ENCODE measurements at places on chromosomes 7 and 10.

DNA sequence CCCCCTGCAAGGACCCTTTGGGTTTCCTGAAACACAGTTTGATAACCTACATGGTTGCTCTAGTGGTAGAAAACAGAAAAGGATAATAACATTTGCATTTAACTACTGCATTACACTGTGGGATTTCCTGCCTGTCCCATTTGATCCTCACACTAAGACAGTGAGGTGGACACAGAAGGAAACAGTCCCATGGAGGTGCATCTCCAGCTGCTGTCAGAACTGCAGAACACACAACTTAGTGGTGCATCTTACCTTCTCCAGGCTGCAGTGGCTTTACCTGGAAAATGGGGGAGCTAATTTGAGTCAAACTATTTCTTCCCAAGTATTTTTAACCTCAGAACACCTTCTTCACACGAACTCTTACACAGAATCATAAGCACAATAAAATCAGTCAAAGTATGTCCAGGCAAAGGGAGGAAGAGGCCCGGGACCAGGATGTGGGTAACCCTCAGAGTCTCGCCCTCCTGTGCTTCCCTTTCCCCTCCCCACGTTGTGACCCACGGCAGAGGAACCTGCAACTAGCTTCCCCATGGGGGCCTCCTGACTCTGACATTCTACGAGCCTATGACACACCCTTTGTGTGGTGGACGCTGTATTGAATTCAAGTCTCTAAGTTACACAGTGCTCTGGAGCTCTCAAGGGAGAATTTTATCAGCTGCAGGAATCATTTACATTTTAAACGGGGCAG is 33.7 kb downstream of the SCRN1 start:
- DNase-seq: no peak

DNA sequence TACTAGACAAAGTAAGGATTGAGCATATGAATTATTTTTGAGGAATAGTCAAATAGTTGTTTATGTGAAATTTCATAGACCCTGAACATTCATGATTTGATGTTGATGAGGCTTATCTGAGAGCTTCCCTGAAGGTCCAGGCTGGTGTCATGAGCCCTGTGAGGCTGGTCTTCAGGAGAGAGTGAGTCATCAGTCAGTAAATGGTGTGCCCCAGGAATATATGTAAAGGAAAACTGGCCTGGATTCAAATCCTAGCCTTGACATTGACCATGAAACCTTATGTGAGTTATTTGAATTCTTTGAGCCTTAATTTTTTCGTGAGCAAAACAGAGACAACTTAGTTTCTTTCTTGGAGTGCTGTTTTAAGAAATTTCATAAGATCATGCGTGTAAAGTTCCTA is 6.2 kb downstream of the TMEM236 start:
- no peak for DNase-seq

DNA sequence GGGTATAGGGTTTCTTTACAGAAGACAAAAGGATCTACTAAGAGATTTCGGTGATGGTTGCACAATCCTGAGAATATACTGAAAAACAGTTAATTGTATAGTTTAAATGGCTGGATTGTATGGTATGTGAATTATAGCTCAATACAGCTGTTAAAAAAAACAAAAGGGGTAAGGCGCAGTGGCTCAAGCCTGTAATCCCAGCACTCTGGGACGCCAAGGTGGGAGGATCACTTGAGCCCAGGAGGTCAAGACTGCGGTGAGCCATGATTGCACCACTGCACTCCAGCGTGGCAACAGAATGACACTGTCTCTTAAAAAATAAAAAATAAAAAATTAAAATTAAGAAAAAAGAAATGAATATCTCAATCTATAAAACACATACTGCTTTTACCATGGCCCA is 18.5 kb downstream of the ESYT2 start:
- no peak for DNase-seq

DNA sequence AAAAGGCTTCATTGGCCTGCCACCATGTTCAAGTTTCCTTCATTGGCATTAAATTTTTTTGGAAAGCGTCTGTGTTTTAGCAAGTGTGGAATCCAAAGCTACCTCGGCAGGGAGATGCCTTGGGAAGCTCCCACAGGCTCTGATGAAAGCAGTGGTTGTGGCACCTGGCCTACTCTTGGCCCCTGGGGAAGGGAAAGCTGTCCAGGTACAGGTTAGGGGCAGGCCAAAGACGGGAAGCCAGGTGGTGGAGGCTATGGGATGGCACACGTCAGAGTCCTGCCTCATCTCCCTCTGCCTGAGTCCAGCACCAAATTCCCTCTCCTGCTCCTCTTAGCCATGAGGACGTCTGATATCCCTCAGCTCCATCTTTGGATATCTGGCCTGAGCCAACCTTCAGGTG is 49.7 kb downstream of the C10orf120 start:
- DNase-seq: no peak

DNA sequence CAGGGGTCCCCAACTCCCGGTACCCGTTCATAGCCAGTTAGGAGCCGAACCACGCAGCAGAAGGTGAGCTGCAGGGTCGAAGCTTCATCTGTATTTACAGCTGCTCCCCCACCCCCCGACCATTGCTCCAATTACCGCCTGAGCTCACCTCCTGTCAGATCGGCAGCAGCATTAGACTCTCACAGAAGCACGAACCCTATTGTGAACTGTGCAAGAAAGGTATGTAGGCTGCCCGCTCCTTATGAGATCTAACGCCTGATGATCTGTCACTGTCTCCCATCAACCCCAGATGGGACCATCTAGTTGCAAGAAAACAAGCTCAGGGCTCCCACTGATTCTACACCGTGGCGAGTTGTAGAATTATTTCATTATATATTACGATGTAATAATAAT is 14.6 kb upstream of the AZGP1 start:
- DNase-seq: no peak

GRCh38 chr10:80144067-80144695 is 11.7 kb downstream of the PLAC9 start:
- DNase-seq: no peak

DNA sequence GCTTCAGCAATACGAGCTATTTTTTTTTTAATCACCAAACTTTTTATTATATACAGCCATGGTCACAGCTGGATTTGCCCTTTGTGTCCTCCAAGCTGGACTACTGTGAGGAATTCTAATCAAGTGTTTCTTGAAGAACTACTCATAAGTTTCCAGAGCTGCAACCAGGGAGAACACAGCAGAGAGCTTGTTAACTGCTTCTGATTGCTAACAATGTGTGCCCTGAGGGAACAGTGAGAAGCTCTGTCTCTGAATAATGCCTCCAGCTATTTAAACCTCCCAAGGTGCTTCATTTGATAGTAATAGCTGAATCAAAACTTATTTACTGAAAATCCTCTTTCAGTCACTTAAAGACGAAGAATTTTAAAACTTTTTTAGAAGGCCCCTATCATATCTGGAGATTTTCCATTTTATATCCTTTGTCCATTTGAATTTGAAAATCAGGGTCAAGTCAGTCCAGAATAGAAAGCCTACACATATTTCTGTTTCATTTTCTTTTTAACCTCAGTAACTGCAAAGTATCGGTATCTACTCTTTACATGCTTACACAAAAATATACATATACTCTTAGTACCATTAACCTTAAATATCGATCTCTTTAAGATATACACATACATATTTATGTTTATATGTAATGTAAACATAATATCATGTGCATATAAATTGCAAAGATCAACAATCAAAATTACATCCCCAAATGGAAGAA is 1024.2 kb downstream of the GRM8 start:
- no peak for DNase-seq

DNA sequence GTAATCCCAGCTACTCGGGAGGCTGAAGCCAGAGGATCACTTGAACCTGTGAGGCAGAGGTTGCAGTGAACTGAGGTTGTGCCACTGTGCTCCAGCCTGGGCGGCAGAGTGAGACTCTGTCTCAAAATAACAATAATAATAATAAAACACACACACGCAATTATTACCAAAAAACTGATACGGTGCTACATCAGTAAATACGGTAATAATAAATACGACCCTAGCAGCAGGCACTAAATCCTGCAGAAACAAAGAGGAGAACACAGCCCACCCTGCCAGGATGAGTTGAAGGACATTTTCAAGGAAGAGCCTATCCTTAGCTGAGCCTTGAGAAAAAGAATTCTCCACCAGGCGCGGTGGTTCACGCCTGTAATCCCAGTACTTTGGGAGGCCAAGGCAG is 34.4 kb upstream of the GTF2I start:
- DNase-seq: no peak

DNA sequence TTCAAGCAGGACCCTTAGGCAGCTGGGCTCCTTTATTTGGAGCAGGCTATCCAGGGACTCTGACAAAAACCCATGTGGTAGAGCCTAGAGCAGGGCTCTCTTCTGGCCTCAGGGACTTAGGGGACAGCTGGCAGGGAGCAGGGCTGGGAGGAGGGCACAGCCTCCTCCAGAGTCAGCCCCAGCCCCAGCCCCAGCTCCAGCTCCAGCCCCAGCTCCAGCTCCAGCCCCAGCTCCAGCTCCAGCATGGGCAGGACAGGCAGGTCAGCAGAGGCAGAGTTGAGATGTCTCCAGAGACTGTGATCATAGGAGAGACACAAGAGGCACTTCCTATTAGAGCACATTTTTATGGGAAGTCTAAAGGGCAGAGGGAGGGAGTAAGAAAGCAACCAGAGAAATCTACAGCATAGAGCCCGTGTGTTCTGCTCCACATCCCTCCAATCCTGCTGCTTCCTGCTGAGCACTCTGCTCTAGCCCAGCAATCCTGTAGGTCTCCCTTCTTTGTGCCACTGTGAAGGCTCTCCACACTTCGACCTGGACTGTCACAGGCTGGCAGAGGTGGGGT is 13.3 kb upstream of the C10orf53 start:
- DNase-seq: no peak

DNA sequence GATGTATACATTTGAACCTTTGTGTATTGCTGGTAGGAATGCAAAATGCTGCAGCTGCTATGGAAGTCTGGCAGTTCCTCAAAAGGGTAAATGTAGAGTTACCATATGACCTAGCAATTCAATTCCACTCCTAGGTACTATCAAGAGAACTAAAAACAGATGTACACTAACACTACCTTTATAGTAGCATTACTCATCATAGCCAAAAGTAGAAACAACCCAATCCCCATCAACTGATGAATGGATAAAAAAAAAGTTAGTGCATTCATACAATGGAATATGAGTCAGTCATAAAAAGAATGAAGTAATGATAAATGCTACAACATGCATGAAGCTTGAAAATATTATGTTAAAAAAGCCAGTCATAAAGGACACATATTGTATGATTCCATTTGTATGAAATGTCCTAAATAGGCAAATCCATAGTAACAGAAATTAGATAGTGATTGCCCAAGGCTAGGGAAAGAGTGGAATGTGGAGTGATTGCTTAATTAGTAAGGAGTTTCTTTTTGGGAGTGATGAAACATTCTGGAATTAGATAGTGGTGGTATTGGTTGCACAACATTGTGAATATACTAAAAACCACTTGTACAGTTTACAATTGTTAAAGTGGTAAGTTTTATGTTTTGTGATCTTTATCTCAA is 96.4 kb upstream of the AOAH start:
- no peak for DNase-seq

DNA sequence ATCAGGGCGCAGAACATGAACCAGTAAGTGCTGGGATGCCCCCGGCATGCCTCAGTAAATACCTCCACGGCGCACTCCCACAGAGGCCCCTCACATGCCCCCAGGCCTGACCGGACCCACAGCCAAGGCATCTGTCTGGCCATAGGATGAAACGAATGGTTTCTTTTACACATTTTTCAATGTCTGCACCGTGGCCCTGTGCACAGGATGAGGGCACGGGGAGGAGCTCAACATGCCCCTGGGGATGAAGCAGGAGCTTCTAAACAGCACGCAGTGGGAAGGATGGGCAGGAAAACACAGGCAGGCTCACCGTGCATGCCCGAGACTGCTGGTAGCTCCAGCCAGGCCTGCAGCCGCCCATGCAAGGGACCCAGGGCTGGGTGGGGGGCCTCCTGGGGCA is 283.3 kb downstream of the TNS3 start:
- no peak for DNase-seq

DNA sequence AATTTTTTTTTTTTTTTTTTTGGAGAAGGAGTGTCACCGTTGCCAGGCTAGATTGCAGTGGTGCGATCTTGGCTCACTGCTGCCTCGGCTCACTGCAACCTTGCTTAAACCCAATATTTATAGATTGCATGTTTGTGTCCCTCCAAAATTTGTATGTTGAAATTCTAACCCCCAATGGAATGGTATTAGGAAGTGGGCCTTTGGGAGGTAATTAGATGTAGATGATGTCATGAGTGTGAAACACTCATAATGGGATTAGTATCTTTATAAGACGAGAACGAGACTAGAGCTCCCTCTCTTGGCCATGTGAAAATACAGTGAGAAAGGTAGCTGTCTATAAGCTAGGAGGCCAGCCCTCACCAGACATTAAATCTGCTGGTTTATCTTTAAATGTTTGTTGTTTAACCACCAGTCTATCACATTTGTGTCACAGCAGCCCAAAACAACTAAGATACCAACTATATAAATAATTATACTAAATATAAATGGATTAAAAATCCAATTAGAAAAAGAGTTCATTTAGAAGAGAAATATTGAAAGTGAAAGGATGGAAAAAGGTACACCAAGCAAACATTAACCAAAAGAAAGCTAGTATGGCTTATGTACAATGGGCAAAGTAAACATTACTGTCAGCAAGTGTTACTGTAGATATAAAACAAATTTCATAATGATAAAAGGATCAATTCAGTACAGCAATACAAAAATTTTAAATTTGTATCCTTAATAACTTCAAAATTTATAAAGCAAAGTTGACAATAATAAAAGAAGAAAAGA is 9.3 kb downstream of the TCAF1 start:
- no peak for DNase-seq

DNA sequence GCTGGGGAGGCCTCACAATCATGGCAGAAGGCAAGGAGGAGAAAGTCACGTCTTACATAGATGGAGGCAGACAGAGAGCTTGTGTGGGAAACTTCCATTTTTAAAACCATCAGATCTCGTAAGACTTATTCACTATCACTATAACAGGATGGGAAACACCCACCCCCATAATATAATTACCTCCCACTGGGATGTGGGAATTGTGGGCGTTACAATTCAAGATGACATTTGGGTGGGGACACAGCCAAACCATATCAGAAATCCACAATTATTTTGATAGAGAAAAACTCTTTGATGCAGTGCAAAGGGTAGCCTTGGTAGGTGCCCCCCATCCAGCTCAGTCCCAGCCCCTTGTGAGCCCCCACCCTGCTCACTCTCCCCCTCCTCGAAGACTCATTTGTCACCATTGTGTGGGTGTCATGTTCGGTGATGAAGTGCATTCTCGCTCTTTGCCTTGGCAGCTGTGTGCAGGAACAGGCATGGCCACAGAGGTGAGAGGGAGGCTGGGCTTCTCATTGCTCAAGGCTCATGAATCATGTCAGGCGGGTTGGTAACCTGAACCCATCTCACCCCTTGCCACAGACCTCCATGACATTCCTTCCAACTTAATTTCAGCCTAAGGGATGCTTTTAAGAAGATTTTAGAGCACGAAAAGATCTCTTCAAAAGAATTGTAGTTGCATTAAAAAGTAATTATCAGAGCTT is 75.9 kb downstream of the BUB3 start:
- DNase-seq: no peak
